GM12865 (cell line): ENCODE measurements at places on chromosomes 7 and 10.
A peak's percentile ranks its signal among the peaks of the same experiment; 100 is the strongest.

- no peak for DNase-seq
Measured at GRCh38 chr7:135666846-135667245, 4.5 kb downstream of the STMP1 start.

GRCh38 chr7:6575281-6576023 lies 1.8 kb upstream of the ZDHHC4 start:
- DNase-seq, result no peak

DNA sequence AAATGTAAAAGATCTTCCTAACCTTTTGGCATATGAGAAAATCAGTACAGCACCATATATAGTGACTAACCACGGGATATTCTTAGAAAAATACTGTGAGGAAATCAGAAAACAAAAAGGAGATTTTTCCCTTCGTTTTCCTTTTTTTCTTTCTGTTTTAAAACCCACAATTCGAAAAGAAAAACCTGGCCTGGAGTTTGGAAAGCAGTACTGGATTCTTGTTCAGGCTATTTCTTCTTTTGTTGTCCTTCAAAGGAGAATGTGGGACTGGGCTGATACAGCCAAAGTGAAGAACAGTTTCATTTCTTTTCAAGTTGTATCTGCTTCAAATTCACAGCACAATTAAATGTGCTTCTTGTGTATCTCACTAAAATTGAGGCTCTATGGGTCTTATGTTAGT lies 156.8 kb upstream of the PHYHIPL start:
- DNase-seq, result no peak

GRCh38 chr10:16195178-16195769 lies 241.5 kb upstream of the PTER start:
- peak; percentile 36 for DNase-seq

GRCh38 chr7:52609511-52609910 lies 425.9 kb upstream of the POM121L12 start:
- no peak for DNase-seq
